ENCODE measurements at places on chromosomes 2 and 18. TPM values are rescaled to one million over a fixed set of nuclear protein-coding genes. Genes with fewer than 3 reads are reported as not detected.

The REG3A gene
- total RNA-seq: not detected

The GPR75 gene
- 2.7 TPM for total RNA-seq

The PDE1A gene
- 49.9 TPM for total RNA-seq

The SYT4 gene
- total RNA-seq: 6.2 TPM

The POLR1B gene
- 19.6 TPM for total RNA-seq

The IL36G gene
- not detected for total RNA-seq

The TPGS2 gene
- total RNA-seq: 73.8 TPM

The CLEC4F gene
- not detected for total RNA-seq

The NT5C1B gene
- total RNA-seq: not detected

The IL1B gene
- total RNA-seq: 2.3 TPM

The UNC80 gene
- 2.6 TPM for total RNA-seq

The ACMSD gene
- not detected for total RNA-seq

The CTAGE1 gene
- not detected for total RNA-seq

The IL37 gene
- not detected for total RNA-seq

The STARD6 gene
- total RNA-seq: 0.53 TPM

The C2orf92 gene
- 11.2 TPM for total RNA-seq

The THUMPD2 gene
- total RNA-seq: 35.4 TPM

The HK2 gene
- 9.7 TPM for total RNA-seq

The LCT gene
- not detected for total RNA-seq

The ABCG5 gene
- total RNA-seq: not detected

The IL36RN gene
- 0.26 TPM for total RNA-seq

The TIA1 gene
- total RNA-seq: 492 TPM

The MERTK gene
- 17.6 TPM for total RNA-seq

The EDAR gene
- 1.7 TPM for total RNA-seq

The COL6A3 gene
- total RNA-seq: 1,173 TPM

The BMP10 gene
- not detected for total RNA-seq

The MLPH gene
- 11.7 TPM for total RNA-seq

The NT5DC4 gene
- not detected for total RNA-seq

The AQP12A gene
- not detected for total RNA-seq

The PLEKHH2 gene
- 53.6 TPM for total RNA-seq

The TMEM127 gene
- total RNA-seq: 13.4 TPM

The ITPRIPL1 gene
- 3.3 TPM for total RNA-seq

The EML6 gene
- 3.9 TPM for total RNA-seq

The SULT1C4 gene
- 31.9 TPM for total RNA-seq

The IL36B gene
- total RNA-seq: not detected

The SMYD1 gene
- total RNA-seq: 5.7 TPM

The TSGA10 gene
- total RNA-seq: 12.2 TPM

The POTEC gene
- total RNA-seq: not detected

The DYNAP gene
- not detected for total RNA-seq

The PRR30 gene
- not detected for total RNA-seq

The PRKAG3 gene
- total RNA-seq: 1.2 TPM

The HAAO gene
- total RNA-seq: 10.6 TPM

The COL3A1 gene
- 20,765 TPM for total RNA-seq

The FOSL2 gene
- total RNA-seq: 40.9 TPM

The UGT1A1 gene
- 1.9 TPM for total RNA-seq

The GRHL1 gene
- total RNA-seq: 15.9 TPM

The KRCC1 gene
- 35.3 TPM for total RNA-seq

Data from urinary bladder (tissue), 4 donors.